Aorta (tissue), 5 donors: ENCODE measurements at places on chromosomes 11 and 22. TPM values are rescaled to one million over a fixed set of nuclear protein-coding genes. Genes with fewer than 3 reads are reported as not detected.

DNA sequence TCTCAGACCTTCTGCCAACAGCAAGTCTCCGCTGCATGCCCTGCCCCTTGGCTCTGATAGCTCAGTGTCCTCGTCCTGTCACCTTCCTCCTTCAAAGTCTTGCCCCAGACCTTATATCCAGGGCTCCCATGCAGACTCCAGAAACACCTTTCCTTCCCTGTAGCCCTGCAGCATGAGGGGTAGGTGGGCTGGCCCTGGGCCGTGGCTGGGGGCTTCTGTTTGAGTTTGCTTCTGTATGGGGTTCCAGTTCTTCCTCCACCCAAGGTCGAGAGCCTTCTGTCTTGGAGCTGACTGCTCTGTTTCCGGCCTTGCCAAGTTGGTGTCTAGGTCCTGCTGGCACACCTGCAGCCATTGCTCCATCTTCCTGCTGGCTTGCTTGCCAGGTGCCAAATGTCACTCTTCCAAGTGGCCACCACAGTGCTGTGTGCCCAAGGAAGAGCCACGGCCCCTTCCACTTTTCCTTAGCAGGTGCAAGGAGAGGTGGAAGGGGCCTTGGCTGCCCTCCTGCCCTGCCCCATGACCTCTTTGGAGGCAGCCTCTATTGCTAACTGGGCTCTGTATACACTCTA lies 74.8 kb upstream of the NECTIN1 start:
- H3K27me3 ChIP-seq: no peaks in the 10 kb centered on the region
- peak; percentile 40 for DNase-seq
- H3K36me3 ChIP-seq: no peaks in the 10 kb centered on the region
- no peak overlapping the region for H3K27ac ChIP-seq

DNA sequence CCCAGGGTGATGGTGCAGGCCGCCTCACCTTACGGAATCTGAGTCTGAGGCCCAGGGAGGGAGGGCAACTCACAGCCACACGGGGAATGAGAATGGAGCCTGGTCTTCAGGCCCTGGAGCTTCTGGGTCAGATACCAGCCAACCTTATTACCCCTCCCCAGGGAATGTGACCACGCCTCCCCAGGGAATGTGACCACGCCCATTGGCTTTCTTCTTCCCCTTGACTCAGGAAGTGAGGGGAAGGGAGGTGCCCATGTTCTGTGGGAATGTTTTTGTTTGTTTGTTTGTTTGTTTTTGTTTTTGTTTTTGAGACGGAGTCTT lies 57.5 kb upstream of the RBFOX2 start:
- H3K36me3 ChIP-seq: no peaks in the 10 kb centered on the region
- DNase-seq: no peak
- no peaks in the 10 kb centered on the region for H3K27me3 ChIP-seq
- no peak overlapping the region for H3K4me3 ChIP-seq

DNA sequence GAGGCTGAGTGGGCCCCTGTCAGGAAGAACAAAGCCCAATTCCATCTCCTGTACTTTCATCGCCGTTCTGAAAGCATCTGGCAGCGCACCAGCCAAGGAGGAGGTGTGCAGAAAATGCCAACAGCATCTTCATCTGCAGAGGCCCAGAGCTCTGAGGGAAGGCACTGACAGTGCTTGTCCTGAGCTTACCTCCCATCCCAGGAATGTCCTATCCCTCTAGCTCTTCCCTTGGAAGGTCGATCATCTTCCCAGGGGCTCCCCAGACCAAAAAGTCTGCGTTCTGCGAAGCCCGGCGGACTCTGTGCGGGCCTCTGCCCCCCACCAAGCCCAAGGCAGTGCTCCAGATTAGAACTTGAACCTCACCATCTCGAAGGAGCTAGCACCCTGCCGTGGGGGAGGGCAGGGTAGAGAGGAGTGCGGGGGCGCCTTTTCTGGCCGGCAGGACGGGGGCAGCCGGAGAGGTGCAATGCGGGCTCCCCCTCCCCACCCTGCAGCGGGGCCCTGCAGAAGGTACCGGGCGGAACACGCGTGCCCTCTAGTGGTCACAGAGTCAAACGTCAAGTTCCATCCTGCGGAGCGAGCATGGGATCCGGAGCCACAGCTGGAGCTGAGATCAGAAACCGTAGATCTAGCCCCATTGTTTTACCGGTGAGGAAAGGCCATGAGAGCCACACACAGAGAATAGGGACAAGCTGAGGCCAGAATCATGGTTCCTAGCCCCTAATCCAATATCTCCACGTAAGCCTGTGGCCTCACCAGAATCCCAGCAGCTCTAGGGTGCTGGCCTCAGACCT lies 5.0 kb downstream of the SCN2B start:
- peak; percentile 81 for DNase-seq
- no peaks in the 10 kb centered on the region for H3K36me3 ChIP-seq
- no peak overlapping the region for H3K4me3 ChIP-seq

DNA sequence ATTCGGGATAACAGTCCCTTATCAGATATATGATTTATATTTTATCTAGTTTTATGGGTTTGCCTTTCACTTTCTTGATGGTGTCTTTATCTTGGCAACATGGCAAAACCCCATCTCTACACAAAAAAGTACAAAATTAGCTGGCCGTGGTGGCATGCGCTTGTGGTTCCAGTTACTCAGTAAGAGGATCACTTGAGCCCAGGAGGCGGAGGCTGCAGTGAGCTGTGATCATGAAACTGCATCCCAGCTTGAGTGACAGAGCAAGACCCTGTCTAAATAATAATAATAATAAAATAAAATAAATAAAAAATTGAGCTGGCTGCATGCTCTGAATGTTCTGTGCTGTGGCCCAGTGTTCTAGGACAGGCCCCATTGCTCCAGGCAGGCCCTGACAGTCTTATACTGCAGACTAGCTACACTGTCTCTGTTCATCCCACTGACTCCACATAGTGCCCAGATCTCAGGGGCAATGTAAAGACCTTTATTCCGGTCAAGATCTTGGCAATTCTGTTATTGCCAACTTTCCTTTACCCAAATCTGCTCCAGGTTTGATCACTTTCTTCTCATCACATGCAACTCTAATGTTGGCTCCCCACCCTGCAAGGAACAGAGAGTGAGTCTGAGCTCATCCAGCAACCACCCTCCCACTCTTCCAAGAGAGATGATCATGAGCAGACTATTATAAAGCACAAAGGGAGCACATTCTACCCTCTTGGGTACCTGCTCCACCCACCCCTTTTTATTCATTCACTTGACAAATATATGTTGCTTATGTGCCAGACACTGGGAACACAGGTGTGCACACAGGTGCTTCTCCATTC lies 8.8 kb downstream of the HSPA8 start:
- DNase-seq: no peak
- H3K27me3 ChIP-seq: no peaks in the 10 kb centered on the region
- H3K4me1 ChIP-seq: no peaks in the 10 kb centered on the region
- no peaks in the 10 kb centered on the region for H3K36me3 ChIP-seq

- DNase-seq: peak; percentile 88
- H3K4me1 ChIP-seq: no peaks in the 10 kb centered on the region
- H3K27ac ChIP-seq: no peak overlapping the region
- no peaks in the 10 kb centered on the region for H3K27me3 ChIP-seq
- no peaks in the 10 kb centered on the region for H3K36me3 ChIP-seq
- no peak overlapping the region for H3K4me3 ChIP-seq
These were observed 217.4 kb downstream of the SBF2 start for GRCh38 chr11:10076458-10077141.

GRCh38 chr22:45317551-45318167 lies 7.9 kb downstream of the FAM118A start:
- H3K36me3 ChIP-seq: no peaks in the 10 kb centered on the region
- peak; percentile 90 for DNase-seq
- H3K4me1 ChIP-seq: no peaks in the 10 kb centered on the region
- H3K27me3 ChIP-seq: no peaks in the 10 kb centered on the region
- H3K4me3 ChIP-seq: no peak overlapping the region

- DNase-seq: no peak
- H3K4me3 ChIP-seq: no peak overlapping the region
- no peaks in the 10 kb centered on the region for H3K36me3 ChIP-seq
- H3K4me1 ChIP-seq: peaks cover 2% of the 10 kb centered on the region
These were observed 65.2 kb upstream of the MTMR2 start for GRCh38 chr11:95989076-95989605.

GRCh38 chr11:67699521-67699920 lies 25.1 kb upstream of the ALDH3B2 start:
- H3K4me1 ChIP-seq: no peaks in the 10 kb centered on the region
- DNase-seq: no peak
- no peak overlapping the region for H3K27ac ChIP-seq
- H3K36me3 ChIP-seq: no peaks in the 10 kb centered on the region
- H3K4me3 ChIP-seq: no peak overlapping the region

- DNase-seq: no peak
- no peaks in the 10 kb centered on the region for H3K4me1 ChIP-seq
- no peaks in the 10 kb centered on the region for H3K36me3 ChIP-seq
- H3K4me3 ChIP-seq: no peak overlapping the region
- H3K27me3 ChIP-seq: no peaks in the 10 kb centered on the region
- H3K27ac ChIP-seq: no peak overlapping the region
These were observed 786.7 kb downstream of the TBC1D22A start for GRCh38 chr22:47548953-47549740.

DNA sequence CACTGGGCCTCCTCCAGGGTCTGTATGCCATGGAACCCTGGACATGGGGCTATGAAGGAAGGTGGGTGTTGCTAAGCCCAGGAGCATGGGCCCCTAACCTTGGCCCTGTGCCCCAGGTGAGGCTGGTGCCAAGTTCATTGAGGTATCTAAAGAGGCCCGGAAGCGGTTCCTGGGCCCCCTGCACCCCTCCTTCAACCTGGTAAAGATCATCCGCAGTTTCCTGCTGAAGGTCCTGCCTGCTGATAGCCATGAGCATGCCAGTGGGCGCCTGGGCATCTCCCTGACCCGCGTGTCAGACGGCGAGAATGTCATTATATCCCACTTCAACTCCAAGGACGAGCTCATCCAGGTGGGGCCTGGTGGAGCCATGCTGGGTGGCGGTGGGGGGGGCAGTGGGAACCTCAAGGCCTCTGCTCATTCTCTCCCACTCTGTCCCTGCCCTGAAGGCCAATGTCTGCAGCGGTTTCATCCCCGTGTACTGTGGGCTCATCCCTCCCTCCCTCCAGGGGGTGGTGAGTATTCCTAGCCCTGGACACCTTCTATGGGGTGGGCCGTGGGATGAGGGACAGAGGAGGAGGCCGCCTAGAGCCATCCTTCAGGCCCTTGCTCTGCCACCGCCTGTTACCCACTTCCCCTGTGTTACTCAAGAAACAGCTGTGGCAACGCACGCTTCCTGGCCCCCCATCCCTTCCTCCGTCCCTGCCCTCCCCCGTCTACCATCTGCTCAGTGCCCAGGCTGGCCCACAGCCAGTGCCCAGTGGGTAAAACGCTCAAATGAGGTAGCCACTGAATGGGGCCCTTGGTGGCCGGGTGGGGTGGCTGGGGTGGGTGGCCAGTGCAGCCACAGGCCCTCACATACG lies 3.0 kb downstream of the PNPLA2 start:
- H3K27me3 ChIP-seq: no peaks in the 10 kb centered on the region
- H3K27ac ChIP-seq: peak overlapping the region; percentile 34
- no peak overlapping the region for H3K4me3 ChIP-seq
- H3K36me3 ChIP-seq: no peaks in the 10 kb centered on the region
- no peaks in the 10 kb centered on the region for H3K4me1 ChIP-seq
- DNase-seq: no peak

GRCh38 chr11:64933213-64933934 lies 2.3 kb downstream of the GPHA2 start:
- no peak overlapping the region for H3K27ac ChIP-seq
- no peaks in the 10 kb centered on the region for H3K36me3 ChIP-seq
- H3K4me1 ChIP-seq: no peaks in the 10 kb centered on the region
- no peak overlapping the region for H3K4me3 ChIP-seq

GRCh38 chr11:130918081-130918480 lies 1.8 kb upstream of the SNX19 start:
- H3K36me3 ChIP-seq: no peaks in the 10 kb centered on the region
- no peaks in the 10 kb centered on the region for H3K4me1 ChIP-seq
- DNase-seq: no peak
- H3K4me3 ChIP-seq: no peak overlapping the region

DNA sequence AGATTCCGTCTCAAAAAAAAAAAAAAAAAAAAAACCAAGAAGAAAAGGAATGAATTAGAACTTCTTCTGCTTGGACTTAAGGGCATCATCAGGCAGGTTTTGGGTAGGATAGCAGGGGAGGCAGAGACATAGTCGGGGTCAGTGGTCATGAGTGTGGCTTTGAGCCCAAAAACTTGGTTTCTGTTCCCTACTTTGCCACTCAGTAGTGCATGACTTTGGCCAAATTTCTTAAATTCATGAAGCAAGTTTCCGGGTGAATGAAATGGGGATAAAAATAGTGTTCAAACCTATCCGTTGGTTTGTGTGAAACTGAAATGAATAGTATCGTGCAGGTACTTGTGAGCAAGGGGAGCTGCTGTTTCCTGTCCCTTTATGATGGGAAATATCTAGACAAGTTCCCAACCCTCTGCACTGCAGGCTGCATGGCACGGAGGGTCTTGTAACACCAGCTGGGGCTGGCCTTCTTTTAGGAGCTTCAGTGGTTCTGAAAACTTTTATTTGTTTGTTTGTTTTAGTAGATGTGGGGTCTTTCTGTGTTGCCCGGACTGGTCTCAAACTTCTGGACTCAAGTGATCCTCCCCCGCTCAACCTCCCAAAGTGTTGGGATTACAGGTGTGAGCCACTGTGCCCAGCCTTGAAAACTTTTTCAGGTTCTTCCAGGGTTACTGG lies 18.4 kb downstream of the NEAT1 start:
- no peak overlapping the region for H3K4me3 ChIP-seq
- no peak overlapping the region for H3K27ac ChIP-seq
- DNase-seq: no peak
- no peaks in the 10 kb centered on the region for H3K27me3 ChIP-seq

DNA sequence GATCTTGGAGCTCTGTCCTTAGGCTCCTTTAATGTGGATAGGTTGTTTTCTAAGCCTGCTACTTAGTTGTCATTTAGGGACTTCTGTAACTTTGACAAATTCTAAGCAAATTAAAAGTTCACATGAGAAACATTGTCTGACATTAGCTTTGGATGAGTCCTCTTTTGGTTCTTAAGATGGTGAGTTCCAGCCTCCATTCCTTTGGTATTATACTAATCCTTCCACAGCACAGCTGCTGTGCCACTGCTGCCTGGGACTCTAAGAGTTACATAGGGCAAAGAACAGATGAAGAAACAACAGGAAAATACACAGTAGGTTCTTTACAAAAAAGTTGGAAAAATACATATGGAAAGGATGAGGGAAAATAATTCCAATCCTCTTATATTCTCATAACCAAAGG lies 25.3 kb upstream of the PIK3C2A start:
- H3K27ac ChIP-seq: no peak overlapping the region
- no peaks in the 10 kb centered on the region for H3K36me3 ChIP-seq
- no peak overlapping the region for H3K4me3 ChIP-seq

KDM4D gene
- total RNA-seq: 0.75 TPM

SIDT2 gene
- 51.2 TPM for total RNA-seq

XKR3 gene
- not detected for total RNA-seq

CHADL gene
- total RNA-seq: 1.2 TPM

BCO2 gene
- total RNA-seq: 6.1 TPM

MMP12 gene
- 1.4 TPM for total RNA-seq

FOLH1 gene
- total RNA-seq: 1.6 TPM

HNRNPUL2 gene
- total RNA-seq: 47.2 TPM

MMP1 gene
- not detected for total RNA-seq

SCUBE2 gene
- total RNA-seq: 6.0 TPM

CYB5R3 gene
- 444 TPM for total RNA-seq

RAB39A gene
- 2.0 TPM for total RNA-seq

HEPN1 gene
- 0.51 TPM for total RNA-seq
